Hepatocyte (in vitro differentiated cells): ENCODE measurements at places on chromosomes 1 and 21. TPM values are rescaled to one million over a fixed set of nuclear protein-coding genes. Genes with fewer than 3 reads are reported as not detected.

- no peak for DNase-seq
These were observed 32.8 kb upstream of the PTPRC start for GRCh38 chr1:198606020-198606438.

DNA sequence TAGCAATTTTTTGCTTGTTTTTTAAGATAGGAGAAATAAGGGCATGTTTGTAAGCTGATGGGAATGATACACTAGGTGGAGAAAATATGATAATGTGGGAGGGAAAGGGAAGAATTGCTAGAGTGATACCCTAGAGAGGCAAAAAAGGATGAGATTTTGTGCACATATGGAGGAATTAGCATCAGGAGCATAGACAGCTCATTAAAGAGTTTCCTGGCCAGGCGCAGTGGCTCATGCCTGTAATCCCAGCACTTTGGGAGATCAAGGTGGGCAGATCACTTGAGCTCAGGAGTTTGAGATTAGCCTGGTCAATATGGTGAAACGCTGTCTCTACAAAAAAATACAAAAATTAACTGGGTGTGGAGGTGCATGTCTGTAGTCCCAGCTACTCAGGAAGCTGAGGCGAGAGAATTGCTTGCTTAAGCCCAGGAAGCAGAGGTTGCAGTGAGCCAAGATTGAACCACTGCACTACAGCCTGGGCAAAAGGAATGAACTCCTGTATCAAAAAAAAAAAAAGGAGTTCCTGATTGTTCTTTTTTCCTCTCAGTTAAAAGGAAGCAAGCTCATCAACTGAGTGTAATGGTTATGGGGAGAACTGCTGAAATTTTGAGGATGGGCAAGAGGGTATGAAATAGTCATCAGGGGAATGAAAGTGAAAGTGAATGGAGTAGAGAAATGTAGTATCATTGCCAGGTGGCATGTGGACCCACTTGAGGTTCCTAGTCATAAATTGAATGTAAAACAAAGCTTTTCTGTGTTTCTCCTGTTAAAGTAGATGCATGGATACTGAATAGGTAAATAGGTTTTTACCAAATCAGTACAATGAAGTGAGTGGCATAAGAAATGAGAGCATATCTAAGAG, 35.5 kb downstream of the SH3GLB1 start:
- no peak for DNase-seq

DNA sequence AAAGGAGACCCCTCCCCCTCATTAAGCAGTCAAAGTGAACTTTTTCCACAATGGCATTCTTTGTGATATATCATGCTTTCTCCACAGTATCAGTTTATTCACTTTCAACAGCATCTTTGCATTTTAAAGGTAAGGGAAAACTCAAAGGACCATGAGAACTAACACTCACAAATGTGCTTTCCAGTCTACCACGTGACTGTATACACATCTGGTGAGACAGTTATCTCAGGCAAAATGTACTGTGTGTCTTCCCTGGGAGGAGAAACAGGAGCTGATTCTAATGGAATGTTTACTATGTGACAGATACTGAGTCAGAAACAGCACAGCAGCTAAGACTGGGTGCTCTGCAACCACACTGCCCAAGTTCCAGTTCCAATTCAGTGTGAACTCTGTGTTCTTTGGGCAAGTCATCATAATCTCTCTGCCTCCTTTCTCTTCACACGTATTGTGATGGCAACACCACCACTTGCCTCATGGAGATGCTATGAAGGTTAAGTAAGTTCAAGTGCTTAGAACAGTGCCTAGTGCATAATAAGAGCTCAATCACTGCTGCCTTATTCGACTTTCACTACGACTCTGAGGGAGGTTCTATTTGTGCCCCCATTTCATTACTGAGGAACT, 79.0 kb downstream of the SLC45A1 start:
- DNase-seq = peak; percentile 66

- no peak for DNase-seq
These were observed 185.7 kb downstream of the HIVEP3 start for GRCh38 chr1:41733021-41733420.

GRCh38 chr1:228898582-228898992, 163.3 kb downstream of the RHOU start:
- DNase-seq = peak; percentile 34

DNA sequence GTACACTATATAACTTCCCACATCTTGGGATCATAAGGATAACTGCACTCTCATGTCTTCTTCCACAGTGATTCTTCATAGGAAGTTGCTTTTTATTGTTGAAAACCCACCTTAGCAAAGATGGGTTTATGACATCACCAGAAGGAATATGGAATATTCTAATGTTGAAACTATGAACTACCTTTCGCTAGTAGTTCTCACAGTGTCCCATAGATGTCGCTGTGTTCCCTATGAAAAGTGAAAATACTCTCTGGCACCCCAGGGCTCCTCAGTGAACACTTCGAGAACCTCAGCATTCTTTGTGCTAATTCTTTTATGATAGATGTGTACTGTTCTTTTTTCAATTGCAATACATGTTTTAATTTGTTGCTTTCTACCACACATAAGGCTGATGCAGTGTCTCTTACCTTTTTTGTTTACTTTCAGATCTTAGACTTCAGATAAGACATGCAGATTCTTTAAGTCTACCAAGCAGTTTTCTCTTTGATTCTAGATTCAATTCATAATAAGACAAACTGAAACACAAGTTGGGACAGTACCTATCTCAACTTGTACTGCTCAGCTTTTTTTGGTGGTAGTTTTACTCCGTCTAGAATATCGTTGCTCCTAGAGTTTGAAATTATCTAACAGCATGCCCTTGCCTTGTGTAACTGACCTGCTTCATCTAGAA, 90.8 kb downstream of the GTF2B start:
- DNase-seq = peak; percentile 45

DNA sequence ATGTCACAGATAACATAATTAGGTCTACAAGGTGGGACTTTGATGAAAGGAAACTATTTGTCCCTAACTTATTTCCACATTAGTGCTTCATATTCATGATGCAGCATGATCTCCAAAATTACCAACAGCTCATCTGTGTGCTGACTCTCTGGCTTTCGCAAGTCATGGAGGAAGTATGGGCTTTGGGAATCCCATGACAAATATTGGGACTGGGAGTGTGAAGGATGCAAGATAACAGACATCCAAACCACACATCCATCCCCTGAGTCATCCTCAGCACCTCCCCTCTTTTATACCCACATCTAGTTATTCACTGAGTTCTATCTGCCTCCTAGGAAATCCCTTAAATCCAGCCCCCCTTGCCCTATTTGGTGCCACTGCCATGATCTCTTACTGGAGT, 102.8 kb upstream of the COL24A1 start:
- DNase-seq = no peak

DNA sequence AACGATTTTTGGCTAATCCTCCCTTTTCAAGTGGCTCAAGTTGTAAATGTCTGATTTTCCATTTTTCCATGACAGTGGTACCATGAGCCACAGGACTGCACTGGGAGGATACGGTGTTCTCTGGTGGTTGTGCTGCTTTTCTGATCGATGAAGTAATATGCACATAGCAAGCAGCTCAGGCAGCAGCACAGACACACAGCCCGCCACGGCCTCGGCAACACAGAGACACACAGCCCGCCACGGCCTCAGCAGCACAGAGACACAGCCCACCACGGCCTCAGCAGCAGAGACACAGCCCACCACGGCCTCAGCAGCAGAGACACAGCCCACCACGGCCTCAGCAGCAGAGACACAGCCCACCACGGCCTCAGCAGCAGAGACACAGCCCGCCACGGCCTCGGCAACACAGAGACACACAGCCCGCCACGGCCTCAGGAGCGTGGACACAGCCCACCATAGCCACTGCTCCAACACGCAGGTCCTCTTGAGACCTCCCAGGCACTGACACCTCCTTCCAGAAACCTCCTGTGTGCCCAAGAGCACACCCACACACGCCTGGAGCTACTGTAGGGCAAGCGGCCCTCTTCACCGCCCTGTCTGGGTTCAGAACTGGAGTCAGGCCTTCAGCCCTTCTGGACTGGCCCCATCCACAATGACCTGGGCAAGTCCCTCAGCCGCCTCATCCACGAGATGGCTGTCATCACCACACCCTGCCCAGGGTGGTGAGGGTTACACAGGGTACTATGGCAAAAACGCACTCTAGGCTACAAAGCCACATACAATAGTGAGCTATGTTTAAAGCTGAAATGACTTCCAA, 10.4 kb downstream of the PTTG1IP start:
- no peak for DNase-seq

DNA sequence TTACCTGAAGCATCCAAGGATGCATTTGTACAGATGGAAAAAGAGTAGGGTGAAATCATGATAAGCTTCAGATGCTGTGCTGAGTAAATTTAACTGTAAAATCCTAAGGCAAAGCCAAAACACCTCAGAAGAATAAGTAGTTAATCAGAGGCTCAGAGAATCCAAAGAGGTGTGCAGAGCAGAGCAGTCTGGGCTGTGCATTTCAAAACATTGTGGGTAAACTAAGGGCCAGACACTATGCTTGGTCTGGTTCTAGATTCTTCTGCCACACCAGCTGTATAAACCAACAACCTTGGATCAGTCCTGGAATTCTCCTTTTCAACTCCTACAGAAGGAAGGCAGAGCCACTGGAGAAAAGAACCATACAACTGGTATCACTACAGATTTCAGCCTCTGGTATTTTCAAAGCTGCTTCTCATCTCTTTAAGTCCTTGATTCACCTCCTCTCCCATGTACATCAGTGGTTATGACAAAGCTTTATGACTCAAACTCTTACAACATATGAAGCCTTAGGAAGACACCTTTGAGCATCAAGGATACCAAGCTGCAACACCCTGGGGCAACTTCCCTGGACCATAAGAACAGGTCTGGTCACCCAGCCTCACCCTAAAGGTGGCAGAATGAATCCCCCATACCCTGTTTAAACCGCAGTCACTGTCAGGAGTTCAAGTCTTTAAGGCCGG, 11.6 kb upstream of the HIPK1 start:
- no peak for DNase-seq

- DNase-seq = no peak
These were observed 6.6 kb downstream of the SELE start for GRCh38 chr1:169727307-169727706.

DNA sequence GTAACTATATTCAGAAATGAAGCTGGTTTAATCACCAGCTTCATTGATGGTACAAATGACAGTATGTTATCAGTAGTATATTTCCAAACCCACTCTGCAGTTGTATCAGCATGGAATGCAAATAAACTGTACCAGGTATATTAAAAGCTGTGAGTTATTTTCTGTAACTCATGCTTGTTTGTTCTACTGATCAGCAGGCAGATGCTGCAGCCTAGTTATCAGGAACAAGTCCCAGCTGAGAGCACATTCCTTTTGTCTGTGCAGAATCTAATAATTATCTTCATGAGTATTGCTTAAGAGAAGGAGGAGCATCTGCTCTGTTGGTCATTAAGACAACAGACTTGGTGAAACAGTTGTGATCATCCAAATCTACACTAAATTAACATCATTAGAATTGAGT, 1331.1 kb downstream of the MRPL39 start:
- no peak for DNase-seq

DNA sequence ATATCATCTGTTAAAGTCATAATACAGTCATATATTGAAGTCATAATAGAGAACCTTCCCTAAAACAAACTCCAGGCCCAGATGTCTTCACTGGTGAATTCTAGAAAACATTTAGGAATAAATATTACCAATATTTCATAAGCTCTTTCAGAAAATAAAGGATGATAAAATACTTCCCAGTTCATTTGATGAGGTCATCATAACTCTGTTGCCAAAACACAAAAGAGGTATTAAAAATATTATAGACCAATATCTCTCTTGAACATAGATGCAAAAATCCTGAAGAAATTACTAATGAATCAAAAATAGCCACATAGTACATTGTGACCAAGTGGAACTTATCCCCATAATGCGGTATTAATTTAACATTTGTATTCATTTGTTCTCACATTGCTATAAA, 132.4 kb upstream of the ZP4 start:
- no peak for DNase-seq

- peak; percentile 84 for DNase-seq
These were observed at the start of gene CHRNB2 for GRCh38 chr1:154567386-154568156. Gene CHRNB2 (plus strand): TSS chr1:154567778. CDS start chr1:154568045, 267 bp downstream.

DNA sequence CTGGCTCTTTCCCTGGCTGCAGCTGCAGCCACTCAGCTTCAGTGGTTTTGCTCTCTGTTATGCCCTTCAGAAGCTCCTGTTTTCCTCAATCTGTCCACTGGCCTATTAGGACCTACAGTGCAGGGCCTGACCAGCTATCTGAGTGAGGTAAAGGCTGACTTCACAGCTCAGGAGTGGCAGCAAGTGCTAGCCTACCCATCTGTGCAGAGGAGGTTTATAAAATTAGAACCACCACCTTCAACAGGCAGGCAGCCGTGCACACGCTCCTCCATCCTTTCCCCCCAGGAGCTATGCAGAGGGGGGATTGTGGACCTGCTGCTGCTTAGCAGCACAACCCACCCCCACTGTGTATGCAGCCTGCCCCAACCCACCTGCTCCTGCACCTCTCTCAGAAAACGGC, 8.3 kb downstream of the ADAR start:
- DNase-seq = no peak

DNA sequence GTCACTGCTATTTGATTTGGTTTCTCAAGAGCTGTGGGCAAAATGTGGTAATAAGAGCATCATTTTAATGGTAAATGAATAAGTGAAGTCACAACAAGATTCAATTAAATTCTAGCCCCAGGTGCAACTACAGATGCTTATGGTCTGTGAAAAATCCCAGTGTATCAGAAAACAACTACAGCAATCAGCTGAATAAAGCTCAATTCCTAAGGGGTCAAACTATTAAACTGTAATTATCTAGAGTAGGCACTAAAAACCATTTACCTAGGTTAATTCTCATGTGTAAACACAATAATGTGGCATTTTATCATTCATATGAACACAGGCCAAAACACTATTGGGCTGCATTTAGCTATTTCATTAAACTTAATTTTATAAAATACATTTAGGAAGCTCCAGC, 9.6 kb downstream of the TARBP1 start:
- DNase-seq = no peak

- no peak for DNase-seq
These were observed 19.2 kb downstream of the NRDC start for GRCh38 chr1:51859333-51859732.

DNA sequence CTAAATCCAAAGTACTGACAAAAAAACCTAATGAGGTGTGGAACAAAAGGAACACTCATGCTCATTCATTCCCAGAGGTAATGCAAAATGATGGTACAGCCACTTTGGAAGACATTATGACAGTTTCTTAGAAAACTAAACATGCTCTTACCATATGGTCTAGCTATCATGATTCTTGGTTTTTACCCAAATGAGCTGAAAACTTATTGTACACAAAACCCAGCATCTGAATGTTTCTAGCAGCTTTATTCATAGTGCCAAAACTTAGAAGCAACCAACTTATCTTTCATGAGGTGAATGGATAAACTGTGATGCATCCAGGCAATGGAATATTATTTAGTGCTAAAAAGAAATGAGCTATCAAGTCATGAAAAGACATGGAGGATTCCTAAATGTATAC, 318.4 kb upstream of the OLFM3 start:
- DNase-seq = no peak

Gene ACTA1
- 0.28 and 1.0 TPM in 2 replicates for polyA plus RNA-seq

Gene TFF1
- 140 and 221 TPM in 2 replicates for polyA plus RNA-seq

Gene RNU1-4
- polyA plus RNA-seq = not detected in 2 replicates

Gene GPR137B
- 12.2 and 13.0 TPM in 2 replicates for polyA plus RNA-seq

Gene HENMT1
- 3.0 and 3.8 TPM in 2 replicates for polyA plus RNA-seq

Gene SERTAD4
- polyA plus RNA-seq = 2.8 and 4.7 TPM in 2 replicates

Gene C21orf58
- polyA plus RNA-seq = 6.8 and 6.9 TPM in 2 replicates

Gene ADAM30
- polyA plus RNA-seq = not detected in 2 replicates

Gene HAPLN2
- polyA plus RNA-seq = not detected in 2 replicates
